ENCODE measurements at places on chromosomes 6 and 20.

DNA sequence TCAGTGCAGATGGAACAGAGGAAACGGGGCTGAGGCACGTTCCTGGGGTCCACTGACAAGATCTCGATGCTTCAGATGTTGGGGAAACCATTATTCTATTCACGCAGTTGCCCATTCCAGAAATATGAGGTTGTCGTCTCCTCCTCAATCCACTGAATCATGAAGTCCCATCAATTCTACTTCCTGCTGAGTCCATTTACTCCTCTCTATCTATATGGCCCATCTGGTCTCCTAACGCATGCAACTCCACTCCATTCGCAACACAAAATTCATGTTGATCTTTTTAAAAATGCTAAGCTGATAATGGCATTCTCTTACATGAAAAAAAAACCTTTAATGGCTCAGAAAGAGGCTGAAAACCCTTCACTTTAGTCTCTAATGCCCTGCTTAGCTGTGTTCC is 37.5 kb downstream of the MAP3K5 start:
- DNase-seq = no peak

DNA sequence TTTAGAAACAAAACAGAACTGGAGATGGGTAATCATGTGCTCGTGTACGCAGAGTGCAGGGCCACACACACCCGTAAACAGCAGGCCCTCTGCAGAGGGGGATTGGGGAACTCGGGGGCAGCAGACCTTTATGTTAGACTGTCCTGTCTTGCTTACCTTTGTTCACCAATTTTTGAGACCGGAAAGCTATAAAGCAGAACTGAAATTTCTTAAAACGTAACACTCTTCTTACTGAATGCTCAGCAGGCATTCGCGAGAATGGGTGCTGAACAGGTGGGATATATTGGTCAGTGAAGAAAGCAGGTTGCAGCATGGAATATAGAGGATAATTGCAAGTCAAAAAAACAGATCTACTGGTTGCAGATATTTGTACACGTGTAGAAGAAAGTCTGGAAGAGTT is 211.1 kb downstream of the BMP7 start:
- no peak for DNase-seq

DNA sequence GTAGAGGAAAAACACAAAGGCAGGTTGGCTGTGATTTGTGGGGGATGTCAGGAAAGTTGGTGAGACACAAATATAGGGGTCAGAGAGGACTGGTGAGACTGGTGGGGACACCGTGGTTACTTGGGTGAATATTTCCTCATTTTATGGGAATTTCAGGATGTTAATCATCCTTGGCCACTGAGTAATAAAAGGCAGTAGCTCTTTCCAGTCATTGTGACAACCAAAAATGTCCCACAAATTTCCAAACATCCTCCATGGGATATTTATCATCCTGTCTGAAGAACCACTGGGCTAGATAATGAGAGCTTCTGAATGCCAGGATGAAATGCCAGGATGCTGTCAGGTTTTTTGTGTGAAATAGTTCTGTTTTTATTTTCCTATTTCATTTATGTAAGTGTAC is 374.1 kb downstream of the CD109 start:
- DNase-seq = no peak

- no peak for DNase-seq
Measured at GRCh38 chr6:24667378-24667803, 514 bp downstream of the ACOT13 start.

DNA sequence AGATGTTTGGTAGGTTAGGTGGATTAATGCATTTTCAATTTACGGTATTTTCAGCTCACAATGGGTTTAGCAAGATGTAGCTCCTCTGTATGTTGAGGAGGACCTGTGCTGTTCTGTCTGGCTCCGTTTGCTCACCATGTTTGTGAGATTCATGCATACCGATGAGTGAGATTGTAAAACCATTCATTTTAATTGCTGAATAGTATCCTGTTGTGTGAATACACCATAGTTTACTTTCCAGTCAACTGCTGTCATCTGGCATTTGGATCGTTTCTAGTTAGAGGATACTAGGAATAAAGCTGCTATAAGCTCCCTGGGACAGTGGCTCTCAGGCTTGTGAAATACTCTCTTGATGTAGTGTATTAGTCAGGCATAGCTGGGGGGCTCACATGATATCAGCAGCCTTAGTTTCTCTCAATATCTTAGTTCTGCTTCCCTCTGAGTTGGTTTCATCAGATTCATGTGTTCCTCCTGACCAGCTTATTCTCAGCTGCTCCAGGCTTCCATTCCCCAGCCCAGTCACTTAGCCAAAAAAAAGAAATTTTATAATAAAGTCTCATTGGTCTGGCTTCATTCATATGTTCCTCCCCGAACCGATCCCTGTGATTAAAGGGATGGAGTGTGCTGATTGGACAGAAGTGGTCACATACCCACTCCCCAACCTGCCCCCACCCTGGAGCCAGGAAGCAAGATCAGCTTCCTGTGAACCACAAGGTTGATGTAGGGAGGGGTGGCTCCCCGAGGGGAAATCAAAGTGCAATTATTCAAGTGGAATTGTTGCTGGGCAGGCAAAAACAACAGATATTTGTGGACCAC is 10.9 kb upstream of the B4GALT5 start:
- DNase-seq = no peak

DNA sequence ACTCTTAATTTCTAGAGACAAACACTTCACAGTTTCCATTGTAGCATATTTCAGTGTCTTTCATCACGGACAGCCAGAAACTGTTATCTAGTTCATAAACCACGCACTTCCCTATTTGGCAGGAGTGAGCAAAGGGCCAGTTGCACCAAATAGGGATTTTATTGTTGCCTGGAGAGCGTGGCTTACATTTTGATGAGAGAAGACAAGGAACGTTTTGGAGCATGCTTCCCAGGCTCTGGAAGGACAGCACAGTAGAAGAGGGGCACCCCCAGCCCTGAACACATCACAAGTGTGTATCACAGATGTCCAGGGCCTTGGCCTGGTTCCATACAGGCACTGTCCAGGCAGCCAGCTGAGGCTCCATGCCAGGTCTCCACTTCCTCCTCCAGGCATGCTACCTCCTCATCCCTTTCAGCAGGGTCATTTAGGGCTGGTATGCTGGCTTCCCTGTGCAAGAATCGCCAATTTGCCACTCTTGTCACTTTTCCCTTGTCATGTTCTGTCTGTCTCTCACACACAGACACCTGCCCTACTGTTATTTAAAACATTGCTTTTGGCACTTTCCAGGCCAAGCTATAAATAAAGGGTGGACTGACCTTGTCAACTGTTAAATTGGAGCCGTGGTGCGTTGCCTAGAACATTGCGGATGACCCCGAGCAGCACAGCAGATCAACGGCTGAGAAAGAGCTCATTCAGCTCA is 235.0 kb upstream of the GMDS start:
- DNase-seq = no peak

GRCh38 chr6:169577974-169578373 is 123.9 kb downstream of the WDR27 start:
- DNase-seq = no peak

GRCh38 chr6:161038229-161039031 is 46.9 kb downstream of the MAP3K4 start:
- DNase-seq = no peak

GRCh38 chr20:834151-834746 is 734 bp downstream of the FAM110A start:
- no peak for DNase-seq

GRCh38 chr6:11275598-11275997 is 43.1 kb upstream of the NEDD9 start:
- DNase-seq = no peak

GRCh38 chr6:4319981-4320683 is 184.8 kb upstream of the ECI2 start:
- no peak for DNase-seq
